Fibroblast of the aortic adventitia (primary cell): ENCODE measurements at places on chromosomes 11 and 22.
A peak's percentile ranks its signal among the peaks of the same experiment; 100 is the strongest.

DNA sequence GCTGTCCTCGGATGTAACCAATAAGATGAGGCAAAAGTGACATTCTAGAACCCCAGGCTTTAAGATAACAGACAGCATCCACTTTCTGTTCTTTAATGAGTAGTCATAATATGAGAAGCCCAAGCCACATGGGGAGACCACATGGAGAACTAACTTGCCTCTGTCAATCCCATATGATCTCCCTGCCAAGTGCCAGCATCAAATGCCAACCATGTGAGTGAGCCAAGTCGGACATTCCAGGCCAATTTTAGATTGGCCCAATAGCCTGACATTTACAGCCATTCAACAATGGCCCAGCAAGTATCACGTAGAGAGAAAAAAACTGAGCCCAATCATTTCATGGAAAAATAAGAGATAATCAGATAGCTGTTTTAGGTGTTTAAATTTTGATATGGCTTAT, 2048.3 kb upstream of the RAG2 start:
- no peak for DNase-seq

DNA sequence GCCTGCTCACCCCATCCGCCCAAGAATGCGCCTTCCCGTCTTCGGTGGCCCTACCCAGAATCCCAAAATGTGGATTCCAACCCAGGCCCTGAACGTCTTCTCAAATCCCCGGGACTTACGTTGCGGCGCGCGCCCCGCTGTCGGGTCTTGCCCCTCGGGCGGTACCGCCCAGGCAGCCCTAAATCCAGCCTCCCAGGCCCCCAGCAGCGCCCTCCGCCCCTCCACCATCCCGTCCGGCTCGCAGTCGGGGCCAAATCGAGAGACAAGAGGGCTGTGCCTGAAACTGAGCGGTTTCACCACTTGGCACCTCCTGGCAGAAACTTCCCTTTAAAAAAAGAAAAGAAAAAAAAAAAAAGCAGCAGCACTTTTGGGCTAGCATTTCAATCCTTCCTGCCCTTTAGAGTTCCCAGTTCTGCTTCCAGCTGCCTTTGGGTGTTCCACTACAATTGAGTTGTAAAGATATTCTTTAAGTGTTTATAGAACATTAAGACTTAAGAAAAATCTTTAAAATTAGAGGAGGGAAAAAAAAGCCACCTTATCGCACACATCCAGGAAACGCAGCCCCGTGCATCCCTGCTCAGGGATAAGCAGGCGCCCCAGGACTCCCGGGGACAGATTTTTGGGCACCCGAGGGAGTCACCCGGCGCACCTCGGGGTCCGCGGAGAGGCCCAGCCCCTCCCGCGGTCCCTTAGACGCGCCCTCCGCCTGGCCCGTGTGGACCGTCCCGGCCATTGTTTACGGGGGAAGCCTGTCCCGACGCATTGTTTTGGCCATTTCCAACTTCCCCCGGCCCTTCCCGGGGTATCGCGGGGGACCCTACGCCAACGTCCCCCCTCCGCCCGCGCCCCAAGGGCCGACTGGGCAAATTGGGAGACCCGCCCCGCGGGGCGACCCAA, 57.6 kb downstream of the KCNJ4 start:
- peak; percentile 28 for DNase-seq

- no peak for DNase-seq
Observed at GRCh38 chr22:37578002-37578401, 1.9 kb downstream of the LGALS2 start.

GRCh38 chr11:33936725-33937604, 45.1 kb upstream of the LMO2 start:
- peak; percentile 86 for DNase-seq

GRCh38 chr11:79121351-79121750, 319.5 kb downstream of the TENM4 start:
- no peak for DNase-seq

DNA sequence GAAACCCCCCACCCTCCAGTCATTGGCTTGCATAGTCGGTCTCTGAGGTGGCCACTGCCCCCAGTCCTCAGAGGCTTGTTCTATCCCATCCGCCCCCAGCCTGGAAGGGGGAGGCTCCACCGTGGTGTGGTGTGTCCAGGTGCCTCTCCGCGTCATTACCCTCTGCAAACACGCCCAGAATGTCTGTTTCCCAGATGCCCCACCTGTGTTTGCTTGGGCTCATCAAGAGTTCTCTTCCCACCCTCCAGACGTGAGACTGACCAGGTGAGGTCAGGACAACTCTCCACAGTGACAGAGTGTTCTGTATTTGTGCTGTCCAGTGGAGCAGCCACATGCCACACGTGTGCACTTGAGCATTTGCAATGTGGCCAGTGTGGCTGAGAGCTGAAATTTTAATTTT, 24.9 kb downstream of the LRRC10B start:
- no peak for DNase-seq

- no peak for DNase-seq
Observed at GRCh38 chr11:71543866-71544265, 4.4 kb upstream of the KRTAP5-9 start.

GRCh38 chr22:26937213-26937612, 279.8 kb downstream of the MIAT start:
- no peak for DNase-seq

GRCh38 chr11:92413757-92414513, 189.3 kb downstream of the FAT3 start:
- no peak for DNase-seq

DNA sequence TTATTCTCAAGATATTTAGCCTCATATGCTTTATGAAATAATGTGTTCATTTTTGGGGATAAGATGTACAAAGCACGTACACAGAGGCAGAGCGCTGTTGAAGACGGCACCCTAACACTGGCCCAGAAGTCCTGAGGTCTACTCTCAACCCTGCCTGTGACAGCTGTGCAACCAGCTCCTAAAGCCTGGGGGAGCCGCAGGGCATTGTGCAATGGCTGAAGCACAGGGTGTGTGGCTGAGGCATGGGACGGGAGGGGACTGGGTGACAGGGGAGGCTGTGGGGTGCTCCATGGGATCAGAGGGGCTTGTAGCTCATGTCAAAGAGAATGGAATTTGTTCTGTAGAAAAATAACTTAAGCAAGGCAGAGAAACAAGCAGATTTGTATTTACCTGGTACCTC, 27.7 kb downstream of the FAM227A start:
- DNase-seq = no peak

GRCh38 chr11:86003654-86004053, 65.2 kb downstream of the PICALM start:
- DNase-seq = no peak

DNA sequence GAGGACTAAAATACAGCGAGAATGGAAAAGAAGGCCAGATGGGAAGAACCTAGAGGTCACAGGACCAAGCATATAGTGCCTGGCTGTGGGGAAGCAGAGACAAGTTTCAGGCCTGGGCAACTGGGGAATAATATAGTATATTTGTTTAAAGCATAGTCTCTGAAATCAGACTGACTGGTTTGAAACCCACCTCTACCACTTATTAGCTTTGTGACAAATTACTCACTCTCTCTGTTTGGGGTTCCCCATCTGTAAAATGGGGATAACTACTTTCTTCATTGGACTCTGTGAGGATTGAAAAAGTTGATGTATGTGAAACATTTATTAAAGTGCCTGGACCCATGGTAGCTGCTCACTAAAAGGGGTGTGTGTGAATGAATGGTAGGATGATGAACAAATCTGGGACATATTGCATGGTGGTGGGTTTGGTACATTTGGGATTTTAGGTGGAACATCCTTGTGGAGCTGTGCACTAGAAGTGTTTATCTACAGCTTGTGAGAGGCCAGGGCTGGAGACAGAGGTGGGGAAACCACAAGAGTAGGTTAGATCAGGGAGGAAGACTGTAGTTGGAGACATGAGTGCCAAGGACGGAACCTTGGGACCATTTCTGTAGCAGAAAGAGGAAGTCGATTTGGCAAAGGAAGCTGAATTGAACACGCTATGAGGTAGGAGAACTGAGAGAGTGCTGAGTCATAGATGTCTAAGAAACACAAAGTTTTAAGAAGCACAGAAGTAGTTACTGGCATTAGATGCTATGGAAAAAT, 52.6 kb downstream of the SWAP70 start:
- DNase-seq = peak; percentile 94

GRCh38 chr11:85464283-85464682, 162.9 kb downstream of the DLG2 start:
- DNase-seq = no peak

GRCh38 chr22:22912988-22913253, 25.3 kb downstream of the IGLL5 start:
- no peak for DNase-seq
